ENCODE measurements at places on chromosomes 12 and 14.

DNA sequence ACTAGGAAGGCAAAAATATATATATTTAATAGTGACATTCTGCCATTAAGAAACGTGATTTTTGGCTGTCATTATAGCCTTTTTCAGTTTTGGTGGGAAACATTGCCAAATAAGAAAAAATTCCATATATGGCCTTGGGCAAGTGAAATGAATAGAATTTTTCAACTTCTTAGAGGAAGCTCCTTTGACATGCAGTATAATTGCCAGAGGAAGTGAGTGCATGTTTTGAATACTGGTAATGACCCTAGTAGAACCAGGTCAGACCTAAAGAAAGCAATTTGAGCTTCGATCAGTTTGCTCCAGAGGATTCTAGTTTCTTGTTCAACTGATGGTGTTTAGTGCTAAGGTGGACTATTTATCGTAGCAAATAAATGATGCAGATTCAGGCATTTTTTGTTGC lies 26.2 kb upstream of the TRIM9 start:
- DNase-seq: no peak

- no peak for DNase-seq
Observed at GRCh38 chr14:104724981-104725771, 1.1 kb downstream of the ADSS1 start.

- no peak for DNase-seq
Observed at GRCh38 chr12:87096082-87096585, 839.9 kb upstream of the MGAT4C start.

DNA sequence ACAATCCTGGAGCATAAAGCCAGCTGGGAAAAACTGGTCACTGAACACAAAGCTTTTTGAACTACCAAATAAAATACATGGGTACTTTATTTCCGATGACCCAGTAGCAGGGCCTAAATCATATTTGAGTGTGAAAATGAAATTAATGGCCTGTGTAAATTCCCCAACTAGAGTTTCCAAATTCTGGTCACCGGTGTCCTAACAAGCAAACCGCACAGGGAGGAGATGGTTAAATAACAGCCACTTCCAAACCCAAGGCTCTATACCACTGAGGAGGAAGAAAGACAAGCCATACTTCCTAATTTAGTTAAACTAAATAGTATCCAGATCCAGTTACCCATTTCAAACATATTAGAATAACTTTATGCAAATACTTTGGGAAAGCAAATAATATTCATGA lies 40.1 kb upstream of the DUSP6 start:
- DNase-seq: no peak

- no peak for DNase-seq
Observed at GRCh38 chr12:67452119-67452805, 183.1 kb downstream of the CAND1 start.

GRCh38 chr12:9084417-9084816 lies 31.3 kb downstream of the A2M start:
- no peak for DNase-seq

- DNase-seq: no peak
Observed at GRCh38 chr14:70192915-70193314, 4.2 kb upstream of the SLC8A3 start.

- DNase-seq: no peak
Observed at GRCh38 chr14:101046071-101046470, 142.5 kb upstream of the RTL1 start.

GRCh38 chr14:32167907-32168306 lies 33.9 kb upstream of the RNU6-7 start:
- no peak for DNase-seq

DNA sequence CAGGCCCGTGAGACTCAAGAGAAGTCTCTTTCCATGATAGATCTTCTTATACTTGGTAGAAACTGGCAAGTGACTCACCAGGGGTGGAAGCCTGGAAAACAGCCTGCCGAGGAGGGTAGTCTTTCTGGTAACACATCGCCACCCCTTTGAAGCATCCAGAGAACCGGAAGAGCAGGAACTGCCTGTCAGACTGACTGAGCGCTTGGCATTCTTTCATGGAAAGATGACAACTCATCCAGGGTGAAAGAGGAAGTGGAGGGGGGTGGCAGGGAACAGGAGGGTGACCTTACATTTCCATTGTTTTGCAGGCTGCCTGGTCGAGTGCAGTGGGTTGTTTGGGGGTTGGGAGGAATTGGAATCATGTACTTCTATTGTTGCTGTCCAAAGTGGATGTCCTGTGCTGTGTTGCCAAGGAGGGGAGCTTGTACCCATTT lies 34.5 kb downstream of the PRKCH start:
- DNase-seq: no peak

DNA sequence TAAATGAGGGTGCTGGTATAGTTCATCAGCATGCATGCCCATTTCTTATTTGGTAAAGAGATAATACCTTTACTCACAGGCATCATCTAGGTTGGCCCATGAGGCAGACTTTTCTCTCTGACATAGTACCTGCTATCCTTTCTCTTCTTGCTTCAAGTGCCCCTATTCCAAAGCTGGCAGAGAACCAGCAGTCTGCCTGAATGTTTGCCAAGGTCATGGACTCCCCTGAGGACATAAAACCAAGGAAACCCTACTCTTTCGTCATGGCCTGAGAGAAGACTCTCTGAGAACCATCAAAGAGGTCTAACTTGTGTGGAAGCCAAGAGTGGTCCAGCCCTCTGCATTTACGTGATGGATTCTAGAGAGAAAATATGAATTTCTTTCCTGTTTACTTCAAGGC lies 11.9 kb downstream of the PPP1R36 start:
- DNase-seq: no peak

GRCh38 chr14:51860825-51861499 lies 550 bp downstream of the GNG2 start:
- no peak for DNase-seq

DNA sequence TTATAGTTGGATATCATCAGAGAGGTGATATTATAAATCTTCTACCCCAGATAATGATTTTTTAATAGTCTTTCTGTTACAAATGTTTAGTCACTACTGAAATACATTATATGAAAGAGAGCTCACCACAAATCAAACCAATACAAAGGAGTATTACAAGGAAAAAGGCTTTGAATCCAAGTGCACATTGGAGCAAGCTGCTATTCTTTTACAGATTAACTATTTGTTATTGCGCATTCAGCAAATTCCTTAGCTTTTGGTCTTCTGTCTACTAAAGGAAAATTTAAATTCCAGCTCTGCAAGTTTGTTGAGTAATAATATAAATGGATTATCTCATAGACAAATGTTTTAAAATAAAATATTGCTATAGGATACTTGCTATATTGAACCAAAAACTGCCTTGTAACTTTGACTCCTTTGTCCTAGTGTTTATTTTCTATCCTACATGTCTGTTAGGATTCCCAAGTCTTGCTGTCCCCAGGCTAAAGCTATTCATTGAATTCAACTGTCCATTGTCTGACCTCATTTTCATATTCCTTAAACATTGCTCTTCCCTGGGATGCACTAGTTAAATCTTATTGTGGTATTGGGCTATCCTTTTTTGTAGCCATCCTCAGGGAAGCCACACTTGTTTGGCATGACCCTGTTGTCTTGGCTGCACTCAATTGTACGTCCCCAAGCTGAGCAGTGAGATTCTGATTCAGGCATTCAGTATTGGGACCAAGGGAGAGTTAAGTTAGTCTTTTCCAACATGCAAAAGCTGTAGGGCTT lies 41.5 kb downstream of the PDE3A start:
- no peak for DNase-seq

- DNase-seq: no peak
Observed at GRCh38 chr12:102946042-102946441, 11.4 kb upstream of the ASCL1 start.

- no peak for DNase-seq
Observed at GRCh38 chr12:42144158-42144407, 591 bp downstream of the GXYLT1 start.

GRCh38 chr14:74348241-74348734 lies at the start of gene VRTN:
VRTN (plus strand) TSS chr14:74348471; CDS start chr14:74356784, 8,313 bp downstream.
- no peak for DNase-seq

DNA sequence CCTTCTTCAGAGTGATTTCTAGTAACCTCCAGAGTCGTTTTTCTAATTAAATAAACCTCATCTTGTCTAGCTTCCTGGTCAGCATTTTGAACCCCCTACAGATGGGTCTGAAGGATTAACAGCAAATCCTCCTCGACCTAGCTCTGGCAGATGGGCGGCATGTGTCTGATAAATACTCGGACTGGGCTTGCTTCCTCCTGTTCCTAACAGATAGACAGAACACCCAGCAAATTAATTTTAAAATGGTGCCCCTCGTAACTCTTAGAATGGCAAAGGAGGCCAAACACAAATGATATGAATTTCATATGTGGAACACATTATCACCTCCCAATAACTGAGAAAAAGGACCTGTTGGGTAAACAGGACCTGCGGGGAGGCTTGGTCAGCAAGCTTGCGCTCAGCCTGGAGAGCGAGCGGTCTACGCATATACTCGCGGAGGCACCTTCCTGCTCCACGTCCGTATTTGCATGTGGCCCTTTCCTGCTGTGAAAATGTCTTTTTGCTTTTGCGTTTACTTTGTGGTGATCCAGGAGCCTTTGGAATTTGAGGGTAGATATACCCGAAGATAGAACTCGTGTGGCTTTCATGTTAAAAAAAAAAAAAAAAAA lies 79.6 kb downstream of the OTX2 start:
- DNase-seq: no peak

DNA sequence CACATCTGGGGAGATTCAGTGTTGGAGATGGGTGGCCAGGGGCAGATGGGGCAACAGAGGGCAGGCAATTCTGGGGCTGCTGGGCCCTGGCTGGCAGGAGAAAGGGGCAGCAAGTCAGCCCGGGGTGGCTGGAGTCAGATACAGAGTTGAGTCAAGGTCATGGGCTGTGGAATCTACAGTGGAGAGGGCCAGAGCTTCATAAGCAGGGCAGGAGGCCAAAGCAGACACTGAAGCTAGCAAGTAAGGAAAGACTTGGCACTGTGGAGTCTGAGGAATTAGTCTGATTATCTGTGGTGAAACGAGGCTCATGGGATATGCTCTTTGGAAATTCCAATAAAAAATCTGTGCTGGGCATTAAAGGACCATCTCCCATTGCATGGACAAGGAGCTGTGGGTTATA lies 95.5 kb downstream of the TMX1 start:
- DNase-seq: no peak

- no peak for DNase-seq
Observed at GRCh38 chr12:2486796-2487195, 308.0 kb upstream of the FKBP4 start.

DNA sequence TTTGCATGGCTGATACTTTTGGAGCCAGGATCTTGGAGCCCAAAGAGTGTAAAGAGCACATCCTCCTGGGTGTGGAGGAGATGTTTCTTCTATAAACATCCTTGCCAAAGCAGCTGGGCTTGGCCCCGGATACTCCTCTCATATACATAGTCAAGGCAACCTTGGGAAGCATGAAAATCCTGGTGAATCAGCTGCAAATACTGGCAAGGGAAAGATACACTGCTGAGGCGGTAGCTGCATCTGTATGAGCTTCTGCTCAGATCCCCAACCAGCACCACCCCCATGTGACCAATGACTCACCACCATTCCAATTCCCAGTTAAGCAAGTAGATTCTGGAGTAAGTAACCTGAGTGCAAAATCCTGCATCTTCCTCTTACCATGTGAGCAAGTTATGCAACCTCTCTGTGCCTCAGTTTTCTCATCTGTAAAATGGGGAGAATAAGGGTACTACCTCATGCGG lies 567.4 kb downstream of the MED13L start:
- no peak for DNase-seq

GRCh38 chr14:31320922-31321766 lies 99.2 kb downstream of the HEATR5A start:
- DNase-seq: no peak

GRCh38 chr12:26043135-26044006 lies 81.5 kb downstream of the BHLHE41 start:
- no peak for DNase-seq

- no peak for DNase-seq
Observed at GRCh38 chr14:93788543-93789227, 400 bp upstream of the PRIMA1 start.

- DNase-seq: no peak
Observed at GRCh38 chr12:113425960-113426453, 3.8 kb downstream of the SDSL start.

DNA sequence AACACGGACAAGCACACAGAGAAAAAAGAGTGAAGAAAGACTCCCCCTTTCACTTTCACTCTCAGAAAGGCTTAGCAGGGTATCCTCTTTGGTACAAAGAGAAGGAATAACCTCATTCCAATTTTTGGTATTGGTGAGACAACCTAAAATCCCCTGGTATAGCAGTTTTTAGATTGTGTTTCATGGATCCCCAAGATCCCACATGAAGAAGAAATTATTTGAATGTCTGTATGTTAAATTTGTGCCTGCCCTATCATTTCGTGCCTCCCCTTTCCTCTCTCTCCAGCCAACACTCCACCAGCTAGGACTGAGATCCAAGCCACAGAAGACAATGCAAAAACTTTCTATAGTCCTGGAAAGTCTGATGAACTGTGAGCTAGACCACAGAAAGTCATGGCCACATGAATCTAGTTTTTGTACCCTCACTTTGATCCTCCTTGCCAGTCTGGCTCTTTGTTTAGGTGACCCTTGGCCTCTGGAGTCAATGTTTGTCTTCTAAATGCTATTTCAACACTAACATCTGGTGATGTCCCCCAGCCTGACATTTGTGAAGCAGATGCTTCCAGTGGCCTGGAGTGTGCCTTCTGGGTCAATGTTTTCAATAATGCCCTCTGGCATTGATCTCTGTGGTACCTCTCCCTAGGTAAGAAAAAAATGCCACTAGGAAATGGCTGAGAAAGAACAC lies 181.9 kb upstream of the BMP4 start:
- no peak for DNase-seq

- DNase-seq: no peak
Observed at GRCh38 chr12:97595936-97596335, 133.3 kb downstream of the RMST start.

Data from cortex of kidney (tissue), 1 donor.